ENCODE measurements at places on chromosomes 13 and 19.

GRCh38 chr13:111546921-111547675 lies 226.7 kb downstream of the TEX29 start:
- DNase-seq = no peak

GRCh38 chr13:44364345-44365000 lies 9.2 kb upstream of the SERP2 start:
- DNase-seq = no peak

GRCh38 chr13:61406275-61406674 lies 9.4 kb downstream of the PCDH20 start:
- DNase-seq = no peak

- DNase-seq = no peak
Observed at GRCh38 chr13:76380446-76381065, 505.6 kb downstream of the KCTD12 start.

GRCh38 chr19:35585848-35586247 lies at the start of gene PMIS2:
PMIS2 (plus strand) TSS chr19:35586173; CDS start chr19:35586260, 87 bp downstream.
- no peak for DNase-seq

DNA sequence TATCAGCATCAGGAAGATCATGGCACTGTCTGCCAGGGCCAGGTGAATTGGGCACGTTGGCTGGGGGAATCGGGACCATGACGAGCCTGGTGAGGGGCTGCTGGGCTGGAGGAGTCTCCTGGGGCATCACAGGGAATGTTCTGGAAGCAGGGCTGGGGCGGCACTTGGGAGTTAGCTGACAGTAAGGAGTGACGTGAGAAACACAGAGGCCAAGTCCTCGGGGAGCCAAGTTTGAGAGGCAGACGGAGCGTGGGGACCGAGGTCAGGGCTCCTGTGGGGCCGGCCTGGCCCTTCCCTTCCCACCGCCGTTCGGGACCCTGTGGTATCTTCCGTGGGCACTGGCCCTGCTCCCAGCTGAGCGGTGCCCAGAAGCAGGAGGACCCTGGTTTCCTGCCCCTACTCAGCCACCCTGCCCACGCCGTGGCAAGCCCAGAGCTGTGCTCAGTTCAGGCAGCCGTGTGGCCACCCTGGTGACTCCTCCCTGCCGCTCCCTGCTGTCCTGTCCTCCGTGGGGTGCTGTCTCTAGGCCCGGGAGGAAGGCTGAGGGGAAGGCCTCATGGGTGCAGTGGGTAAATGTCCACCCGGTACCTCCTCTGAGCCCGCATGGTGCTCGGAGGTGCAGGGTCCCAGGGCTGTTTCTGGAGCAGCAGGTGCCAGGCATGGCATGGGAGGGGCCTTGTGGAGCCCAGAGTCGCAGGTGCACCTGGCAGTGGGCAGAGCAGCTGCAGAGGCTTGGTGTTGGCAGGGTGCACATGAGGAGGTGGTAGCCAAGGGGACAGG lies 25.2 kb downstream of the CRTC1 start:
- DNase-seq = no peak

- no peak for DNase-seq
Observed at GRCh38 chr19:37362733-37363132, 8.2 kb upstream of the ZNF527 start.

GRCh38 chr19:21130097-21130775 lies 11.6 kb upstream of the ZNF431 start:
- no peak for DNase-seq

GRCh38 chr13:21932578-21932977 lies 261.7 kb downstream of the FGF9 start:
- DNase-seq = no peak

GRCh38 chr19:32661318-32661717 lies 13.7 kb downstream of the ANKRD27 start:
- DNase-seq = no peak

- no peak for DNase-seq
Observed at GRCh38 chr13:95455782-95456181, 96.7 kb upstream of the CLDN10 start.

DNA sequence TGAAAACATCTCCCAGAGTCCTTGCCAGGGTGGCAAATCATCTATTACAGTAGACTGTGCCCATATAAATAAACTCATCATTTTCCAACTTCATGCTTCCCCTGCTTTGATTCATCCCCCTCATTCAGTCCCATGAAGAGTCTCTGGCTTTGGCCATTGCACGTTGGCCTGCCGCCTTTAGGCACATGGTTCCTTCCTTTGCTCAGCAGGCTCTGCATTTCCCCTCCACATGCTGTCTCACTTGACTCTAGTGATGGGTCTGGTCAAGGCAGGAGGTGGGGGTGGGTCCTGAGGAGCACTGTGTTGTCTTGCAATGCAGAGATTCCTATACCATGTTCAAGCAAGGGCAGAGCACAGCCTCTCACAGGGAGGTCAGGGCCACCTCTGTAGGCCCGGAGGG lies 48.8 kb upstream of the ARGLU1 start:
- no peak for DNase-seq

DNA sequence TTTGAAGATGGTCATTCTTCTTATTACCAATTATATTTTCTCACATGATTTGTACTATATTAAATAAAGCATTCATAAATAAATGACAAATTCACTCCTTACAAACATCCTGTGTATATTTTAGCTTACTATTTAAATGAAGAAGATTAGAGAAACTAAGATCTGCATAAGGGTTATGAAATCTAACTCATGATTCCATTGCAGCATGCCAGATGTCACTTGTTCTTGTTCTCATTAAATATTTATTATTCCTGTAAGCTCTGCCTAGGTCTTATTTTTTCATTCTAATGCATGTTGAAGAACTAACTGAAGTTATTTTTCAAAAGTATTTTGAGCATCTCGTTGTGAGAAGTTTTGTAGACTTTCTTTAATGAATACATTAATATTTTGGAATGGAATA lies 18.3 kb downstream of the NUP58 start:
- no peak for DNase-seq

GRCh38 chr19:40229484-40229883 lies 3.0 kb upstream of the CCNP start:
- DNase-seq = no peak

- no peak for DNase-seq
Observed at GRCh38 chr19:36420961-36421748, 2.7 kb upstream of the ZFP82 start.

DNA sequence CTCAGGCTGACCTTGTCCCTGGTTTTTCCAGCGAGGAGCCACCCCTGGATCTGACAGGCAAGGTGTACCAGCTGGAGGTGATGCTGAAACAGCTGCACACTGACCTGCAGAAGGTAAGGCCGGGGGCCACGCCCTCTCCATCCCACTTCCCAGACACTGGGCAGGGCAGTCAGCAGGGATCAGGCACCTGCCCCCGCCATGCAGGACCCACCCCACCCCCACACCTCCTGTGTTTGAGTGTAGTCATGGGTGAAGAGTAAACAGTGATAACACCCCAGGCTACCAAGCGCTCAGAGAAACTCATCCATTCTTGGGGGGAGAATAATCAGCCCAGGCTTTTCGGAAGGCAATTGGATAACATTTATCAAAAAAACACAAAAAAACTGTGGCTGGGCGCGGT lies 19.9 kb downstream of the DPF1 start:
- no peak for DNase-seq

DNA sequence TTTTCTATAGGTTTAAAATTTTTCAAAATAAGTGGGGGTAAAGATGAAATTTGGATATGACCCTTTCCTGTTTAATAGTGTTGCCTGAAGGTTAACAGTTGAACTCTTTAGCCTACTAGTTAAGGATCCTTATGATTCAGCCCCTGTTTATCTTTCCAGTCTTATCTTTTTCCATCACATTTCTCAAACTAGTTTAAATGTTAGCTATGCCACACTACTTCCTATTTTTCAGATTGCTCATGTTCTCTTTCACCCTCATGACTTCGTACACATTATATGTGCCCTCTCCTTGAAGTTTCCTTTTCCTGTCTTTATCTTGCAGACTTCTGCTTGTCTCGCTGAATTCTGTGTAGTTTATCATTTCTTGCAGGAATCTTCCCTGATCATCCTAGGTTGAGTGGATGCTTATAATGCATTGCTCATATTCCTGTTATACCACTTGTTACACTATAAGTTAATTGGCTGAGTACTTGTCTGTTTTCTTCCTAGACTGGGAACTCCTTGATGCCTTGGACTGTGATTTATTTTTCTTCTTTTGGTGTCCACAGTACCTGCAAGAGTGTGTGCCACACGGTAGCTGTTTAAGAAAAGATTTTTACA lies 86.7 kb downstream of the FNDC3A start:
- DNase-seq = no peak

DNA sequence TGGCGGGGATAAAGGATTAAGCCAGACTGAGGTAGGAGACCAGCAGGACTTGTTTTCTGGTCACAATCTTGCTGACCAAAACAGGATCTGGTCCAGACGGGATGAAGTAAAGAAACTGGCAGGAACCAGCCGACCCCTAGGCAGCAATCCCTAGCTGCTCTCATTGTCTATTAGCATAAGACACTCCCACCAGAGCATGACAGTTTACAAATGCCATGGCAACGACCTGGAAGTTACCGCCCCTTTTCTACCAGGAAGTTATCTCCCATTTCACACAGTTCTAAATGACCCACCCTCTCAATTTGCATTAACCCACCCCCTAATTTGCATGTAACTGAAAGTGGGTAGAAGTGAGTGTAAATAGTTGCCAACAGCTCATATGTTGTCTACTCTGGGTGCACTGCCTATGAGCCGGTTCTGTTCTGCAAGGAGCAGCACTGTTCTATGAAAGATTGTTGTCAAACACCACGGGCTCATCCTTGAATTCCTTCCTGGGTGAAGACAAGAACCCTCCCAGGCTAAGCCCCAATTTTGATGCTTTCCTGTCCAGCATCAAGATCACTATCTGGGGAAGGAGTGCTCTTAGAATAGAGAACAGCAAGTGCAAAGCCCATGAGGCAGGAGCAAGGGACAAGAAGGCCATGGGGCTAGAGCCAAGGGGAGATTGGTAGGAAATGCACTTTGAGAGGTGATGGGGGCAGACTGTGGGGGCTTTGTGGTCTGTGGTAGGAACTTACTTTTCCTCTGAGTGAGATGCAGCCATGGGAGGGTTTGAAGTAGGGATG lies 13.9 kb upstream of the FBXO27 start:
- DNase-seq = no peak

DNA sequence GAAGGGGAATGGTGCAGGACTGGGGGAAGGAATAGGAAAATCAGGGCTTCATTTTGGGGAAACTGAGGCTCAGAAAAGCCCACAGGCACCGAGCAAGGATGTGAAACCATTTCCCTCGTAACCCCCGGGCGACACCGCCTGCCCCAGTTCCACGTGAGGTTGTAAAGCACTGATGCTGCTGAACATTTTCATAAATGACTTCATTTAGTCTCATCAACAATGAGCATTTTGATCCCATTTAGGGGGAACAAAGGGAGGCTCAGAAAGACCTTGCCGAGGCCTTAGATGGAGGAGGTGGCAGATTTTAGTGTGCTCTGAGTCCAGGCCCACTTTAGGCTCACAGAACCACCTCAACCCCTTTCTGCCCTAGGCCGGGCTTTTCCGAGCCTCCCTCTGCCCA lies 20.5 kb upstream of the FBXO27 start:
- no peak for DNase-seq

- no peak for DNase-seq
Observed at GRCh38 chr13:112034231-112034630, 32.7 kb upstream of the SOX1 start.

GRCh38 chr13:51419001-51419636 lies 33.7 kb downstream of the INTS6 start:
- no peak for DNase-seq

GRCh38 chr13:60139272-60139671 lies 24.5 kb downstream of the DIAPH3 start:
- no peak for DNase-seq

GRCh38 chr19:40576151-40576584 lies 505 bp upstream of the SHKBP1 start:
- no peak for DNase-seq

- DNase-seq = no peak
Observed at GRCh38 chr13:102907886-102908515, 62.2 kb downstream of the ERCC5 start.

DNA sequence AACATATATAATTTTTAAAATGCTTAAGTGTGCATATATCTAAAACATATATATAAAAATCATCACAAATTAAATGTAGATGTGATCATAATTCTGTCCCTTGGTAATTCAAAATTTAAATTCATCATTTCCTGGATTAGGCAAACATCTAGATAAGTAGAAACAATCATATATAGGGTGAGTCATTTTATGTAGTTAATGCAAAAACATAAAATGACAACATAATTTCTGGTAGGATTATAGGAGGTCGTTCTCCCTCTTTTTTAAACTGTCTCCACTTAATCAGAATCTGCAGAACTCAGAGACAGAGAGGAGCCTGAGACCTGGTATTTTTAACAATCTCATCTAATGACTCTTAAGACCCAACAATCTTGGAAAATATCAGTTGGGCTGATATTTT lies 333.4 kb downstream of the KCTD12 start:
- no peak for DNase-seq

GRCh38 chr13:112918746-112919145 lies 50.3 kb upstream of the MCF2L start:
- DNase-seq = no peak
